ENCODE measurements at places on chromosomes 4 and X.

DNA sequence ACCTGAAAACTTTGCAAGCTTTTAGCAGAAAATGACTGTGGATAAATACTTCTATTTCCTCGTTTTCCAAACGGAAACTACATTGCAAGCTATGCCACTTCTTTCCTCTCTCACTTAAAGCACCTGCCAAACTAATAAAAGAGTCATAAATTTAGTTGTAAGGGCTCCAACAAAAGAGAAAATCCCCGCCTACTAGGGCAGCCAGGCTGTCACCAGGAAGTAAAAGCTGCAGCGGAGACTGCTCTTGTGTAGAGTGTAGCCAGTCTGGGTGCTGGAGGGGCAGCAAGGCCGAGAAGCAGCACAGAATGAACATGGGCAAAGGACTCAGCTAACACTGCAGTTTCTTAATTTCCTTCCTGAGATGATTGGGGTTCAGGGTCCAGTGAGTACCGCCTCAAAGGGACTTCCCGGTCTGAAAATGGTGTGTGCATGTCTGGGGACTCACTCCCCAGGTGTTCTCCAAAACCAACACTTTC, 89.3 kb upstream of the MAML3 start:
- DNase-seq, result peak; percentile 63

DNA sequence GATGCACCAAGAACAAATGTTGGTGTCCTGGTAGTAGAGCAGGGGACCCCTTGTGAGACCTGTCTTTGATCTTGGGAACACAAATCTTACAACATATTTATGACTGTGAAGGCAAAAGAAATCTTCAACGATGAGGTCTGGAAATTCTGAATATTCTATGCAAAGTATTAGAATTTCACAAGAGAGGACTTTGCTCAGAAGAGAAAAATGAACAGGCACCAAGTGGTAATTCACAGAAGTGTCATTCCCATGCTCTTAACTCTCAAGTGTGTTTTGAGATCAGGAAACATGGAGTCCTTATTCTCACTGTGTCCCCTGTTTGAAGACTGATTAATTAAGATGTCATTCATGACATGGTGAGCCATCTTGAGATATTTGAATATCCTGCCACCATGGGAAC, 52.5 kb downstream of the COQ2 start:
- DNase-seq, result no peak

- DNase-seq, result no peak
These were observed 9.4 kb downstream of the UVSSA start for GRCh38 chr4:1356181-1356998.

DNA sequence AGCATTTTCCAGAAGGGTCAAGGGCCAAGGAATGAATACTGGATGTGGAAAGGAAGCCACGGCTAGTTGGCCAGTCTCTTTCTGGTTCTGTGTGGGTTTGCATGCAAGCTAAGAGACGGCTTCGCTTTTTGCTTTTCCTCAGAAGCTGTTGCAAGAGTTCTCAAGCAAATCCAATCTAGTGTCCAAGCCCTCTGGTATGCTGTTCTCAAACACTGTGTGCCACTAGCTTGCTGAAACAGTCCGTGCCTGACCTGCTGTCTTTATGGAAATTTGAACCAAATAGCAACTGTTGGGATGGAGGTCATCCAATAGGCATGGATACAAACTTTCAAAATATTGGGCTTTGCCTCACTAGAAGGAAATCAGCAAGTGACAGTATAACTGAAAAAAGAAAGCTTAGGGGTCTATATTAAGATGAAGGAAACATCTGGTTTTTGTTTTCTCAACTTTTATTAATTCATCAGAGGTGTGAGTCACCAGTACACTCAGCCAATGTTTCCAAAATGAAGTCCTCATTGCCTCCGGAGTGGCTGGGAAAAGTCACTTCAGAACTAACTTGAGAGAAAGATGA, 70.5 kb downstream of the SLC9A6 start:
- DNase-seq, result no peak

DNA sequence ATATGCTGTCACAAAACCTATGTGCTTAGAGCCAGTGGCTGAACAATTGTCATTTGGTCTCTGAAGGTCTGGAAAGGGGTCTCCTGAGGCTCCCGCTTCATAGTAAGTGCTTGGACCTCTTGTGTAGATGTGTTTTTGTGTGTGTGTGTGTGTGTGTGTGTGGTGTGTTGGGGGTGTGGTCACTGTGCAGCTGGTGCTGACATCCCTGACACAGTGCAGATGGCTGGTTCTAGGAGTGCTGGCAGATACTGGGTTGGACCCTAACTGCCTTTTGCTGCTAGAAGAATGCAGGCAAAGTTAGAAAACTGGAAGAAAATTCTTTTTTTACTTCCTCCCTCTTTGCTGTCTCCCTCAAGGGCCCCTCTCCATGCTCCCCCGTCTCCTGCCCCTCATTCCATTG, 1872.6 kb downstream of the ARAP2 start:
- DNase-seq, result no peak

GRCh38 chr4:153181700-153182099, 22.5 kb upstream of the TRIM2 start:
- DNase-seq, result no peak

DNA sequence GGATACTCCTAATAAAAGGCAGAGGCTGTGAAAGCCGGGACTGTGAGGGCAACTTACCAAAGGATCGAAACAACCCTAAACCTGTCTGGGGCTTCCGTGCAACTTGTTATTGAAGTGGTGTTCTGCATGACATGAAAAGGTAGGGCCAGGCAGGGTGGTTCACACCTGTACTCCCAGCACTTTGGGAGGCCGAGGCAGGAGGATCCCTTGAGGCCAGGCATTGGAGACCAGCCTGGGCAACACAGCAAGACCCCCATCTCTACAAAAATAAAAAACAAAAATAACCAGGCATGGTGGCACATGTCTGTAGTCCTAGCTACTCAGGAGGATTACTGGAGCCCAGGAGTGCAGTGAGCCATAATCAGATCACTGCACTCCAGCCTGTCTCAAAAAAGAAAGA, 12.3 kb downstream of the CASP3 start:
- DNase-seq, result no peak

- no peak for DNase-seq
These were observed 24.4 kb downstream of the DGAT2L6 start for GRCh38 chrX:70201732-70202131.

DNA sequence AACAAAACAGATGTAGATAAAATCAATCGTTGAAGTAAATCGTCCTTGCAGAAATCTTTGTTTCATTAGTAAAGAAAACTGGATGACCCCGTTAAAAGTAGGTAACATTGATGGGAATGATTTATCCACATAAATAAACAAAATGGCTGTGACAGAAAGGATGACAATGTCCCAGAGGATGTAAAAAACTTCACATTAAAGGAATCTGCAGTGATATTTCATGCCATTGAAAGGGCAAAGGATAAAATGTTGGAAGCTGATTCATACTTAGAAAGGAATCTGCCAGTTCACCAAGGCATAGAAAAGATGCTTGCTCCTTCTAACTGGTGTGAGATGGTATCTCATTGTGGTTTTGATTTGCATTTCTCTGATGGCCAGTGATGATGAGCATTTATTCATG, 24.2 kb upstream of the EPGN start:
- DNase-seq, result no peak

GRCh38 chr4:56320293-56320692, 67.0 kb downstream of the AASDH start:
- no peak for DNase-seq

- DNase-seq, result no peak
These were observed 16.9 kb downstream of the GLRA2 start for GRCh38 chrX:14546190-14546589.

DNA sequence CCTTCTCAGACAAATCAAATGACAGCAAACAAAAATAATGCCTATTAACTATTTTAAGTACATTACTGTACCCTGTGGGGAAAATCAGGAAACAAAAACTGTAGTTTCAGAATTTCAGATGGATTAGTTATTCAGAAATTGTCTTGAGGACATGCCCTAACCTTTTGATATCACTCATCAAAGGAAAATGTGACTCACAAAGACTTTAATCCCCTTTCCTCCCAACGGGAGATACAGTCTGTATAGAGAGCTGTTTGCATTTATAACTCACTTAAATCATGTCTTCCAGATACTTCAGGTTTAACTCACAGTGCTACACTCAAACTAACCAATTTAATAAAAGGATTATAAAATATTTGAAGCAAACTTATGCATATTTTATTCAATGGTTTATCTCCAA, 304.0 kb downstream of the MAPK10 start:
- DNase-seq, result no peak

DNA sequence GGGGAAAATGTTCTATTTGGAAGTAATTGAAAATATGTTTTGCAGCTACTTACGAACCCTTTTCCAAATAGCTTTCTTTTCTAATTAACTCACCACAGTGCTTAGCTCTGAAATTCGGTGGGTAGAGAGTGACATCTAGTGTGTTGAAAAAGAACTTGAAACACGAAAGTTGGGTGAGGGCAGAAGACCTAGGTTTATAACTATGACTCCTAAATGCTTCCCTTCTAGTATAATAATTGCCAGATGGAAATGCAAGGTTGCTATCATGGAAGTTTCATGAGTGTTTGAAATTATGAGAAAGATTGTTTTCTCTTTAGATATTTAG, 77.3 kb upstream of the NOCT start:
- DNase-seq, result no peak

DNA sequence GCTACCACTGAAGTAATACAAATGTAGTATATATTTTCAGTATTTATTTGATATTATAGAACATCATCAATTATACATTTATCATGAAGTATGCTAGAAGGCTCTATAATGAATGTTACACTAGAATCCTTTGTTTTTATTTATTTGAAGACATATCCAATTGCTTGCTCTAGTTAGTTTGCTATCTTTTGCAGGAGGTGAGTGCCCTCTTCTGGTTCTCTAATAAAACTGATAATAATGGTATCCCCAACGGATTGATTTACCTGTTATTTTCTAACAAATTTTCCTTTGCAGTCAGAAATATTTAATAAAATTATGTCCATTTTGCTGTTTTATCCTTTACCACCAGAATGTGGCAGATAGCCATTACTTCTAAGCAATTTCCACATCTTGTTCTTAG, 274.3 kb upstream of the TACR3 start:
- no peak for DNase-seq

DNA sequence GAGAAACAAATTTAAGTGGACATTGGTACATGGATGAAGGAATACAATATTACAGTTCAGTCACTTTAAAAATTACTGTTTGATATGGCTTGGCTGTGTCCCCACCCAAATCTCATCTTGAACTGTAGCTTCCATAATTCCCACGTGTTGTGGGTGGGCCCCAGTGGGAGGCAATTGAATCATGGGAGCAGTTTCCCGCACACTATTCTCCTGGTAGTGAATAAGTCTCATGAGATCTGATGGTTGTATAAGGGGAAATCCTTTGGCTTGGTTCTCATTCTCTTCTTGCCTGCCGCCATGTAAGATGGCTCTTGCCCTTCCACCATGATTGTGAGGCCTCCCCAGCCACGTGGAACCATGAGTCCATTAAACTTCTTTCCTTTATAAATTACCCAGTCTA, 804.2 kb upstream of the FRG1 start:
- no peak for DNase-seq

GRCh38 chr4:124685851-124686250, 26.7 kb downstream of the ANKRD50 start:
- no peak for DNase-seq

DNA sequence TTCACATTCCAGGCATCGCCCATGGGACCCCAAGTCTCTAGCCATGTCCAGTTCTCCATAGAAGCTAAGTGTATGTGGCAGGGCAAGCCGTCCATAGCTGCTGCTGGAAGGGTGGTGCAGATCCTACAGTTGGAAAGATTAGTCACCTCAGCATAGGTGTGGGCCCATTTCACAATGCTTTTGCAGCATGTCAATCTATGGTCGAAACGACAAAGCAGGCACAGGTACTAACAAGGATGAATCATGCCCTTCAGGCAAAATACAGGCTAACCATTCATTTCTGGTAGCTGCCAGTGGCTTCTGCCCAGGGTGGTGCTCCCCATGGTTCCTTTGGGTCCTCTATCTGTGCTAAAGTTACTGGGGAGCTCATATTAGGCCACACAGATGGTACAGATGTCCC, 225.2 kb downstream of the ADGRL3 start:
- DNase-seq, result no peak

- no peak for DNase-seq
These were observed 205.0 kb upstream of the TECRL start for GRCh38 chr4:64614276-64614675.

GRCh38 chrX:16060252-16060651, 63.1 kb upstream of the GRPR start:
- no peak for DNase-seq

DNA sequence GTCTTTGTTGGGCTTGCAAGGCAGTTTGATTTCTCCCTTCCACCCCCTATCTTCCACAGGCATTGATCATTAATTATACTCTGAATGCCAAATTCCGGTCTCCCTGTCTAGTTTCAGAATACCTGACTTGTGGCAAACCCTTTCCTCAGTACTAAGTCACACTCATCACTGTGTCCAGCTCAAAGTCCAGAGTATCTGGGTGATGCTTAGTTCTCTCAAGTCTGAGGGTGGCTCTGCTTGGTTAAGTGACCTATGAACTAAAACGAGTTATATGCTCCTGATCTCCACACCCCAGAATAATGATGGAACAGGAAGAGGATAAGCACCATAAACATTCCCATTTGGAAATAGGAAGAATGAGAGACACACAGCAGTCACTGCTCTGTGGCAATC, 6.5 kb downstream of the SMIM9 start:
- DNase-seq, result no peak

DNA sequence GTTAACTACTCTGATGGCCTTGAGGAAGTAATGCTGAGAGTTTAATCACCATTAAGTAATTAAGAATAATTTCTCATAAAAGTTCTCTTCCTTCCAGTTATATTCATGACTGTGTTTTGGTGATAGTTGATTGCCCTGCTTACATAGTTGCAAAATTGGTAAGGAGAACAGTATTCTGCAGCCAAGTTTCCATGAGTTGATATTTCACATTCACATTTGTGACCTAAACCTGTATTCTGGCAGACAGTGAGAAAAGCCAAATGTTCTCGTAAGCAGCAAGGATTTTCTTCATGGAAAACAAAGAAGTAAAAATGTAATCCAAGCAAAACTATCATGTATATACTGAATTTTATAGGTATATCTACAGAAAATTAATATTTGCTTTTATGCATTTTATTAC, 187.8 kb upstream of the NUDT6 start:
- no peak for DNase-seq

GRCh38 chr4:152672206-152673092, 7.3 kb downstream of the TMEM154 start:
- no peak for DNase-seq

DNA sequence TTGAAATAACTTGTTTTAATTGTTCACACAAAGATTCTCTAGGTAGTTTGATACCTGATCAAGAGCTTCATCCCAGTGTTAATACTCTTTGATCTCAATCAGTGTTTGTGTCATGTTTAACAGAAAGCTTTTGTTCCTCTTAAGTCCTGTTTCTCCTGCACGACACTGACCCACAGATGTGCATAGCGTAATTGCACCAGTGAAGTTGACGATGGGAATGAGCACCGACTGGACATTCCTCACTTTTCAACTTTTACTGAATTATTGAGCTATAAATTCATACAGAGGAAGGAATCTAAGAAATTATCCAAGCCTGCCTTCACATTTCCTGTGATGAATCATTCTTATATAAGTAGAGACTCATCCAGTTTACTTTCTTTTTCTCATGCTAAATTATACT, 878.7 kb upstream of the TENM3 start:
- DNase-seq, result no peak

- no peak for DNase-seq
These were observed 417.7 kb upstream of the GALNT7 start for GRCh38 chr4:172750910-172751309.
